H4 (cell line): ENCODE measurements at places on chromosomes 5 and 9. TPM values are rescaled to one million over a fixed set of nuclear protein-coding genes. Genes with fewer than 3 reads are reported as not detected.

DNA sequence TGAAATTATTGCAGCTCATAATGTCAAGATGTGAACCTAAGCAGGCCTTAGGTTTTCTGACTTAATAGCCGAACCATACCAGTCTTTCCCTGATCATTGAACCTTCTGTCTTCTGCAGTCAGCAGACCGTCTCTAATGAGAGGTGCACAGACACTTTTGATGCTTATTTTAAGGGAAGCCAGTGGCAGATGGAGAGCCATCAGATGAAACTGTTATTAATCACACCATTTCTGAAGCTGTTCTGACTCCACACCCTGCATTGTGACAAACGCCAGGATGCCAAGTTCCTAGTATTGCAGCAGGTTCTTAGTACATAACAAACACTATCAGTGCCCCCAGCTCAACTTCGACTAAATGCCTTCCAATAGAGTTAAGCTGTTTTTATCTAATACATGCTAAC, 43.0 kb downstream of the PIK3R1 start:
- no peak for DNase-seq

DNA sequence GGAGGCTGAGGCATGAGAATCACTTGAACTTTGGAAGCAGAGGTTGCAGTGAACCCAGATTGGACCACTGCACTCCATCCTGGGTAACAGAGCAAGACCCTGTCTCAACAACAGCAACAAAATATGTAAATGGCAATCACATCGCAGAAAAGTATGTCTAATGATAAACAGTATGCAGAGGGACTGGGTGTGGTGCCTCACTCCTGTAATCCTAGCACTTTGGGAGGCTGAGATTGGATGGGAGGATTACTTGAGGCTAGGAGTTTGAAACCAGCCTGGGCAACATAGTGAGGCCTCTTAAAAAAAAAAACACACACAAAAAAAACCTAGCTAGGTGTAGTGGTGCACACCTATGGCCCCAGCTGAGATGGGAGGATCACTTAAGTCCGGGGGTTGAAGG, 40.3 kb downstream of the HSDL2 start:
- DNase-seq = no peak

The CDC20B gene
- not detected in 2 replicates for total RNA-seq

DNA sequence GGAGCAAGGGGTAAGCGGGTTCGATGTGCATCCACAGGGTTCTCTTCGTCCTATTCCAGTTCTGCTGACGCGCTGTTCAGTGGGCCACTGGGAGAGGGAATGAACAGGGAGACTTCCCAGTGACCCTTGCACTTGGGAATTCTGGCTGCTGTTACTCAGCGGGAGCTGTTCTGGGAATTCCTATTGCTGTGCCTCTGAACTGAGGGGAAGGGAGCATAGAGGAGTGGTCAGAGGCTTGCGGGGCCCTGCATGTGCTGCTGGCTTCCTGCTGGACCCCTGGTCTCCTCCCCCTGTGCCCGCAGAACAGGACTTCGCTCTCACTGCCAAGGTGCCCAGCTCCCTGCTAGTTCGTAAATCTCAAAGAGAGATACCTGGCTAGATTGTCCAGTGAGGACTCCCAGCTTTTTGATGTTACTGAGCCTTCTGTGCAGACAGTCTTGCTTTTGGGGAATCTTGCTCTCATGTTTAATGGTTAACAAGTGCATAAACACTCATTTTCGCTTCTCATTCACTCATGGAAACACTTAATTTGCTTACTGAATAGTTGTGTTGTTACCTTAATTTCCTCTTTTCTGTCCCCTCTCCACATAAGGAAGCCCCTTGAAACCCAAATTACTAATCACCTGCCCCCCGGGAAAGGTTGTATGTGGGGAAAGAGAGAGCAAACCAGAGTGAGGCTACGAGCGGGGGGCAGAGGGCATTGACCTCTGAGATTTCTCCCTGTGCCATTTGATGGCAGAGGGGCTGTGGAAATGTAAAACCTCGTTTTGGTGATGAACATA, 5.9 kb downstream of the TRIO start:
- DNase-seq = no peak

The LHX3 gene
- not detected in 2 replicates for total RNA-seq

The FRRS1L gene
- not detected in 2 replicates for total RNA-seq

The CHMP5 gene
- total RNA-seq = 129 and 164 TPM in 2 replicates

GRCh38 chr5:5422819-5423515, 490 bp downstream of the ICE1 start:
- DNase-seq = no peak

DNA sequence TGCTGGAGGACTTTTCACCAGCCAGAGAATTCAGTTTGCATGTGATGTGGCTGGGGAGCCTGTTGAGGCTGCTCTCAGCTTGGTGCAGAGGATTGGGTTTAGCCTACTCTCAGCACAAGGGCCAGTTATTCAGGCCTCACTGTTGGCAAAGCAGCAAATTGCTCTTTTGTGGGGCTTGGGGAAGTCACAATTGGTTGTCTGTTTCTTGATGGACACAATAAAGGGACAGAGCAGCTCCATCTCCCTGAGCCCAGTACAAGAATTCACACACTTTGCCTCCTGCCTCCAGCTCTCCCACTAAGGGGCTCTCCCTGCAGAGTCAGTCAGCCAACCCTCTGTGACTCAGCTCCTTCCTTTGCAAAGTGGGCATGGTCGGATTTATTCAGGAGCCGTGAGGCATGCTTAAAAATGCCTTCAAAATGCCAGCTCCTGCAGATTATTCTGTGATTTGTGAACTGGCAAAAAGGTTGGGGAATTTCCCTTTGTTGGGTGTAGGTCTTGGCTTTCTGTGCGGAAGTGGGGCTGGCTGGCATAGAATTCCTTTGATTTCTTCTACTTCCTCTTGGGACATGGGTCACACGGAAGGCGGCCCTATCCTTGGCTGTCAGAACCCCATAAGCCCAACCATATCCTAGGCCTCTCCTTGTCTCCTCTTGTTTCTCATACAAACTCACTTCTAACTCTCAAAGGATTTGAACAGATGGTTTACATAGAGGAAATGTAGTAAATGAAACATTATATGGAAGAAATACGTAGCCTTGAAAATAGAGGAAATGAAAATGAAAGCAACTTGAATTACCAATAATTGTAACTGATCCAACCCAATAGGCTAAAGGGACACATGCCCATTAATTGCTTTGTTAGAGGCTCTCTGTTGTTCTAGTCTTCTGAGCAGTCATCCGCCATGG, 118.7 kb upstream of the CD180 start:
- DNase-seq = no peak

DNA sequence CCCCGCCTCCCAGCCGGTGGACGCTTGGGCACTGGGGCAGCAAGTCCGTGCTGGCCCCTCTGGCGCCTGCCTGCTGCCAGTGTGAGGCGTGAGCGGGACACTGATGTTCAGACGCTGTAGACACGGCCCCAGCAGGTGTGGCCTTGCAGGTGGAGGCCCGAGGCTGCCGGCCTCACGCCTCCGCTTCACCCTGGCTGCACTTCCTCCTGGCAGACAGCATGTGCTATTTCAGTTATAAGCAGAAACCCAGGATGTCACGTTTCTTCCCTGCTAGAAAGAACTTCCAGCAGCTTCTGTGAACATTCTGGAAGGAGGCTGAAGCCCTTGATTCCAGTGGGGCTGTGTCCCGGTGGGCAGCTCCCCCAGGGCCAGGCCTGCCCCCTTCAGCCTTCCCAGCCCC, 114.8 kb upstream of the FCN2 start:
- no peak for DNase-seq

GRCh38 chr5:98543490-98543889, 230.0 kb upstream of the RGMB start:
- DNase-seq = no peak

The TRIM36 gene
- 7.5 and 20.0 TPM in 2 replicates for total RNA-seq

DNA sequence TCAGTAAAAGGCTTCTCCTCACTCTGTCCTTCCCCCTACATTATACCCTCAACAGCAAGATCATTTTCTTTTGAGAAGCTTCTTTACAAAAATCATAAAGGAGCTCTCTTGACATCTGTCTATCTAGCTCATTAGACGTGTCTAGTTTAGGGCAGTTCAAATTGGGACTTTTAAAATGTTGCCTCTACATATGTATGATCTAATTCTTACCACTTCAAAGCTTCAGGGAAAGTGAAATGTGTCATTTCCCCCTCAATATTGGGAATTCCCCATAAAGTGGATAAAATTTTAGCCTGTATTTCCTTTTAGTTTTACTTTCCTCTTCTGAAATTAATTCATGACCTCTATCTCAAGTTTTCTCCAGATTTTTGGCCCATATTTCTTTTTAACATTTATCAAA, 323.7 kb downstream of the ARRDC3 start:
- DNase-seq = no peak
